ENCODE measurements at places on chromosomes 1 and 21.

GRCh38 chr1:77489910-77490309 is 192.5 kb downstream of the ZZZ3 start:
- no peak for ATAC-seq

GRCh38 chr1:110216844-110217444 is 6.8 kb downstream of the KCNC4 start:
- peak; percentile 32 for ATAC-seq

DNA sequence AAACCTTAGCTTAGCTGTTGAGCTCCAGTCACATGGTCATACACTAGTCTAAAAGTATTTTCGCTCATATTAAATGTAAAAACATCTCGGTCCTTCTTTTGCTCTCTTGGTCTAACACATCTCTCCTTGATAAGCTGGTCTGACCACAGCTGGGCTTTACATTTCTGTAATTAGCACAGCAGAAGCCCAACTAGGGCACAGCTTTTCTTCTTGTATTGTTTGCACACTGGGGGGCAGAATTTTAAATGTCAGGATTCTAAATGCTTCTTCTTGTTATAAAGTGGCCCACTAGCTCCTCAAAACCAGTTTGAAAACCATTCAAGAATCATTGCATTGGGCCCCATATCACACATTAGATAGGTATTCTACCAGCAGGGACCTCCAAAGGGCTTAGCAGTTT is 289.1 kb upstream of the PKN2 start:
- no peak for ATAC-seq

- ATAC-seq = no peak
These were observed 1.1 kb downstream of the ADIPOR1 start for GRCh38 chr1:202956969-202957368.
